Left colon (tissue), 2 donors: ENCODE measurements at places on chromosomes 16 and 17. TPM values are rescaled to one million over a fixed set of nuclear protein-coding genes. Genes with fewer than 3 reads are reported as not detected.

TM4SF5 gene
- total RNA-seq, result 26.9 TPM

DNA sequence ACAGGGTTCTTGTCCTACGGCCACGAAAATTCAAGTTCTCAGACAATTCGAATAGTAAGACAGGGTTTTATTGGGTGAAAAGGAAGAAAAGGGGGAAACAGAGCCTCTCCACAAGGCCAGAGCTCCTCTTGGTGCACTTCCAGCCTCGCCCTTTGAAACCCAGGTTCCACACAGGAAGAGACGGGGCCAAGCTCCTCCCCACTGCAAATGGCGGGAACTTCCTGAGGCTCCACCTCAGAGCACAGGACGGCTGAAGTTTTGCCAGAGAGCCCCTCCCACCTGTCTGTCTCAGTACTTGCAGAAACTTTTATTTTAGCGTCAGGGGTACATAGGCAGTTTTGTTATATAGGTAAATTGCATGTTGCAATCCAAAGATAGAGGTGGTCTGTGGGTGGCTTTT is 165.7 kb upstream of the CDH8 start:
- no peak for DNase-seq

HEATR9 gene
- total RNA-seq, result not detected

DNA sequence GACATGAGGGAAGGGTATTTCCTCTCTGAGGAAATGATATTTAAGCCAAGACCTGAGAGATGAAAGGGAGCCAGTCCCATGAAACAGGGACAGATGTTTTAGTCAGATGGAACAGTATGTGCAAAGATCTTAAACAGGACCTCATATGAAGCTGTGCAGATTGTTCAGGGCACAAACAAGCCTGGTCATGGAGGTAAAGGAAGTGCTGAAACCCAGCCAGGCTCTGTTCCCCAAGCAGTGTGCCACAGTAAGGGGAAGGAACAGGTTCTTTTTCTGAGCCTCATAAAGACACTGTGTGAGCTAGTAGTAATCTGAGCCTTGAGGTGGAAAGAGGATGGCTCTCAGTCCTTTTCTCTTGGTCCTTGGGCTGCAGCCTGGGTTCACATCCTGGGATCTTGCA is 159.9 kb downstream of the ANKFN1 start:
- DNase-seq, result no peak
